ENCODE measurements at places on chromosomes 13 and 19.

DNA sequence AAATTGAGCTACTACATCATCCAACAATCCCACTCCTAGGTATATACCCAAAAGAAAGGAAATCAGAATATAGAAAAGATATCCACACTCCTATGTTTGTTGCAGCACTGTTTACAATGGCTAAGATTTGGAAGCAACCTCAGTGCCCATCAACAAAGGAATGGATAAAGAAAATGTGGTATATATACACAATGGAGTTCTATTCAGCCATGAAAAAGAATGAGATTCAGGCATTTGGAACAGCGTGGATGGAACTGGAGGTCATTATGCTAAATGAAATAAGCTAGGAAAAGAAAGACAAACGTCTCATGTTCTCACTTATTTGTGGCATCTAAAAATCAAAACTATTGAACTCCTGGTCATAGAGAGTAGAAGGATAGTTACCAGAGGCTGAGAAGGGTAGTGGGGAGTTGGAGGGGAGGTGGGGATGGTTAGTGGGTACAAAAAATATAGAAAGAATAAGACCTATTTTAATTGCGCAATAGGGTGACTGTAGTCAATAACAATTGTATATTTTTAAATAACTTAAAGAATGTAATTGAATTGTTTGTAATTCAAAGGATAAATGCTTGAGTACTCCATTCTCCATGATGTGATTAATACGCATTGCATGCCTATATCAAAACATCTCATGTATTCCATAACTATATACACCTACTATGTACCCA lies 27.0 kb upstream of the HNRNPA1L2 start:
- DNase-seq = no peak

- no peak for DNase-seq
Measured at GRCh38 chr13:52931539-52932431, 83.3 kb upstream of the PCDH8 start.

DNA sequence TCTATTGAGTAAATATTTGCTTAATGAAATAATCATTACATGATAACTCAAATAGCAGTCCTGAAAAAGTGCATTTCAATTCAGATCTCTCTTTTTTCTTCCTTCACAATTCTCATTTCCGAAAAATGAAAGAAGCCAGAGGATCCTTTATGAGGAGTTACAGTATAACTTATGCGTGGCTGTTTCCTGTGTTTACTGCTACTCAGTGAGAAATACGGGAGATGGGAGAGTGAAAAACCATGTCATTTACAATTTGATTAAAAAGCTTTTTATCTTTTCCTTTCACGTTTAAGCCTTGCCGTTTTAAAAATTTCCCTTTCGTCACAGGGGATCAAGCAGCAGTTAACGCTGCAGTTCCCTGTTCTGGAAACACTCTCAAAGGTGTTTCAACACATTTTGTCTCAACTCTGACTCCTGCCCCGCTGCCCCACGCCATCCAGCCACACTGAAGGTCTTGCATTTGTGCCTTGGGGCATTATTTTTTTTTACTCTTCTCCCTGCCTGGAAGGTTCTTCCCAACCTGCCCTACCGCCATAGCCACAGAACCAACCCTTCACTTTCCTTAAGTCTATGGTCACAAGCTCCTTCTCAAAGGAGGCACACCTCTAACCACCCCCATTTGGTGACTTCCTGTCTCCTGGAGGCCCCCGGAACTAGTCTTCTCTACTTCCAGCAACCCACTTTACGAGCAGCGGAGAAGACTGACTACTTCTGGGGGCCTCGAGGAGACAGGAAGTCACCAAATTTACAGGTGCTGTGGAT lies 17.0 kb downstream of the KL start:
- no peak for DNase-seq

DNA sequence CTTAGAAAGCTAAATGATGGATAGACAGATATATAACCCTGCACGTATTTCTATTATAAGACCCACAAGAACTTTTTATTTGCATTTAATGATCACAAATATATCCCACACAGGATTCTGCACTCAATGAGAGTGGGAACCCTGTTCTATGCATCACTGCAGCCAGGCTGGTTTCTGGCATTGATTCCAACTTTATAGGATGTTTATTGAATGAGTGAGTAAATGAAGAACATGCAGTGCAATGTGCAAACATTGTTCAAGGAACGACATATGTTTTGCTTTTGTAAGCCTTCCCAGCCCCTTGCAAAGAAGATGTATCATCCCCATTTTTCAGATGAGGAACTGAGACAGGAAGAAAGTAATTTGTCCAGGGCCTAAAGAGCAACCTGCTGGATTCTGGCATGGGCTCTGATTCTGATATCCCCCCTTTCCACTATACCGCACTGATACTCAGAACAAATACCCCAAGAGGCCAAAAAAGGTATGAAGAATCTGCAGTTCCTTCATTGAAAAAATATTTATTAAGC lies 246.3 kb downstream of the LACC1 start:
- DNase-seq = no peak

- DNase-seq = no peak
Measured at GRCh38 chr13:32039056-32039455, 7.5 kb downstream of the FRY start.

- no peak for DNase-seq
Measured at GRCh38 chr19:44792281-44792680, 14.6 kb downstream of the CBLC start.

- peak; percentile 6 for DNase-seq
Measured at GRCh38 chr19:44796701-44797115, 12.2 kb upstream of the BCAM start.

GRCh38 chr13:60701895-60702294 lies 304.9 kb downstream of the TDRD3 start:
- DNase-seq = no peak

DNA sequence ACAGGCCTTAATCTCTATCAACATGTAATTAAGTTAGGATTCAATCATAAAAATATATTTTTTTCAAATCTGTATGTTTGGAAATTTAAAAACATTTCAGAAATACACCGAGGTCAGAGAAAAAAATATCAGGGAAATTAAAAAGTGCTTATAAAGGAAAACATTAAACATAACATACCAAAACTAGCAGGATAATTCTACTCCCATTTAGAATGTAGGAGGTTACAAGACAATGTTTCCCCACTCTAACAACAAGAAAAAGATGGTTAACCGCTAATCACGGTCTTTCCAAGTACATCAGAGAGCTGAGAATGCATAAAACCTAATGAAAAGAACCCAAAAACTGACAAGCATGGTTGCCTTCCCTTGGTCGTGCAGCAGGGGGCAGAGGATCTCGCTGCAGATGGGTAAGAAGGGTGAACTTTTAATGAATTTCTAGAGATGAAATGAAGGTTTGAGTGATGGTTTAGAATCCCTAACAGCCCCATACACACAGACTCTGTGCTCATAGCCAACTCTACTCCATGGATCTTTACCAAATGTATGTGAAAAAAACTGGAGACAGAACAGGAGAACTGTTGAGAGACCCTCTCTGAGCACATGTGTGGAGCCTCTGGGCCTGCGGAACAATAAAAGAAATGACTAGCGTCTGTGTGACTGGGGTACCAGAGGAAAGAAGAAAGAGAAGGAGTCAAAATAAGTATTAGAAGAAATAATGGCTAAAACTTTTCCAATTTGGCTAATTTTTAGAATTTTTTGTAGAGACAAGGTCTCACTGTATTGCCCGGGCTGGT lies 51.3 kb upstream of the LSM14A start:
- DNase-seq = peak; percentile 52

- DNase-seq = no peak
Measured at GRCh38 chr13:27638521-27638920, 16.8 kb downstream of the POLR1D start.
